ENCODE measurements at places on chromosomes 12 and 14. TPM values are rescaled to one million over a fixed set of nuclear protein-coding genes. Genes with fewer than 3 reads are reported as not detected.

The AQP2 gene
- total RNA-seq, result not detected

The MMP17 gene
- 52.1 TPM for total RNA-seq

The AKAP5 gene
- 0.89 TPM for total RNA-seq

The ESRRB gene
- total RNA-seq, result not detected

The LRP6 gene
- 19.2 TPM for total RNA-seq

Measured in GM23248 (cell line).